ENCODE measurements at places on chromosomes 12 and 14.

DNA sequence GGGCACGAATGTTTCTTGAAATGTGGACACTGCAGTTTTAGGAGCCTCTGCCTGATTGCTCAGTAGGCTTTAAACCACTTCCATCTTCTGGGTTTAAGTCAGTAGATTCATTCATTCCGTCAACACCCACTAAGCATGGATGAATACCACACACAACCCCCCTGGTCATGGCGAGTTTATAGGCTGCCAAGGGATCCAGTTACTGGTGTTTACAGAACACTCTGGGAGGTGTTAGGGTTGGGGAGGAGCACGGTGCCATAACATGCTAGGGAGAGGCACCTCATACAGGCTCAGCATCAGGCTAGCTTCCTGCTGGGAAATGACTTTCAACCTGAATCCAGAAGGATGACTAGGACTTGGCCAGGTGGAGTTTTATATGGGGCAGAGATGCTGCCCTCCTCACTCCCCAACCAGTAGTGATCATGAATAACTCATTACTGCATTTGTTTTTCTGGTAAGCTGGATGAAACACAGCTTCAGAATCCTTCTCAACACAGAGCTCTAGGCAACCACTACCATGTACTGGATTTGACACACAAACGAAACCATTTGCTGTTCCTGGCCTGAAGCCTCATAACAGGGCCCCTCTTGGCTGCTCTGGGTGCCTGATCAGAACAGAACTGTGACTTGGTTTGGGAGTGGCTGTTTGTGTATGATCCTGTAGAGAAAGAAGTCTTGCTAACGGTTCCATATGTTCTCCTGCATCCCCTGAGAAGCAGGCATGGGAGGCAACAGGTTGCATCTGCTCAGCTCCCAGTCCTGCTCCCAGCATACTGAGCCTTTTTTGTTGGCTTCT, 47.9 kb downstream of the FBXW8 start:
- DNase-seq = no peak

- DNase-seq = no peak
Observed at GRCh38 chr14:64748521-64748920, 44.3 kb downstream of the PLEKHG3 start.

- no peak for DNase-seq
Observed at GRCh38 chr12:98719515-98720504, 74.7 kb downstream of the APAF1 start.

- DNase-seq = no peak
Observed at GRCh38 chr12:131871677-131872076, 22.7 kb upstream of the ULK1 start.

- DNase-seq = no peak
Observed at GRCh38 chr14:75277008-75277814, 1.4 kb upstream of the FOS start.

- peak; percentile 23 for DNase-seq
Observed at GRCh38 chr12:120249875-120250795, 15.4 kb downstream of the PXN start.

- DNase-seq = no peak
Observed at GRCh38 chr12:106861984-106862916, 87.8 kb downstream of the RIC8B start.

DNA sequence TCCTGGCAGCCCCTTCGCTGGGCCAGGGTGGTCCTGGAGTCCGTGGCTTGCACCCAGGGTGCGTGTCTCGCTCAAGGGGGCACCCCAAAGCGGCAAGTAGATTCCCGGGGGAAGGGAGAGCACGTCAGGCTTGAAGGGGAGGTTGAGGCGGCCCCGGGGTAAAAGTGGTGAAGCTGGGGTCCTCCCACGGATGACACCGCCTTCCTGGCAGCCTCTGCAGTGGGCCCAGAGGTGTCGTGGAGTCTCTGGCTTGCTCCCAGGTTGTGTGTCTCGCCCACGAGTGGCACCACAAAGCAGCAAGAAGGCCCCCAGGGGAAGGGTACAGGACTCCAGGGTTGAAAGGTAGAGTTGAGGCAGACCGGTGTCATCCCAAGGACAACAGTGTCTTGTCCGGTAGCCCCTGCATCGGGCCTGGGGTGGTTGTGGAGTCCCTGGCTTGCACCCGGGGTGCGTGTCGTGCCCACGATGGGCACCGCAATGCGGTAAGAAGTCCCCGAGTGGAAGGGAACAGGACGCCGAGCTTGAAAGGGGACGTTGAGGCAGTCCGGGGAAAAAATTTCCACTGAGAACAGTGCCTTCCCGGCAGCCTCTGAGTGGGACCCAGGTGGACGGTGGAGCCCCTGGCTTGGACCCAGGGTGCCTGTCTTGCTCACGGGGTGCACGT, 158.0 kb upstream of the ALG10B start:
- DNase-seq = no peak

- no peak for DNase-seq
Observed at GRCh38 chr12:1252758-1253157, 261.7 kb downstream of the ERC1 start.

DNA sequence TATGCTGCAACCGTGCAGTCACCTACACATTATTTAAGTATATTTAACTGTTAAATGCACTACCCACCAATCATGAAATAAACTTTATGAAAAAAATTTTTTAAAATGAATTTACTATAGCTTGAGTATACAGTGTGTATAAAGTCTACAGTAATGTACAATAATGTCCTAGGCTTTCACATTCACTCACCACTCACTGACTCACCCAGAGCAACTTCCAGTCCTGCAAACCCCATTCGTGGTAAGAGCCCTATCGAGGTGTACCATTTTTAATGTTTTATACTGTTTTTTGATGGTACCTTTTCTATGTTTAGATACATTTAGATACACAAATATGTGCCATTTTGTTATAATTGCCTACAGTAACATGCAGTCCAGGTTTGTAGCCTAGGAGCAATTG, 48.1 kb downstream of the KLRG1 start:
- no peak for DNase-seq

DNA sequence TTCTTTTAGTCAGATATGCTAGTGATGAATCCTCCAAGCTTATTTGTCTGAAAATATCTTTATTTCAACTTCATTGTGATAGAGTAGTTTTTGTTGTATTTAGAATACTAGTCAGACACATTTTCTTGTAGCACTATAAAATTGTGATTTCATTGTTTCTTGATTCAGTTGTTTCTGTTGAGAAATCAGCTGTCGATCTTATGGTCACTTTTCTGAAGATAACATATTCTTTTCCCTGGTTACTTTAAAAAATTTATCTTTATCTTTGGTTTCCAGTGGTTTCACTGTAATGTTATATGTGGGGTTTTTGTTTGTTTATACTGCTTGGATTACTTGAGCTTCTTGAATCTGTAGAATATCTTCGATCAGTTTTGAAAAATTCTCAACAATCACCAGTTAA, 426.1 kb downstream of the SOX5 start:
- no peak for DNase-seq

GRCh38 chr12:116156614-116157013, 120.9 kb downstream of the MED13L start:
- no peak for DNase-seq

- no peak for DNase-seq
Observed at GRCh38 chr14:64196814-64197411, 97.3 kb downstream of the ESR2 start.

DNA sequence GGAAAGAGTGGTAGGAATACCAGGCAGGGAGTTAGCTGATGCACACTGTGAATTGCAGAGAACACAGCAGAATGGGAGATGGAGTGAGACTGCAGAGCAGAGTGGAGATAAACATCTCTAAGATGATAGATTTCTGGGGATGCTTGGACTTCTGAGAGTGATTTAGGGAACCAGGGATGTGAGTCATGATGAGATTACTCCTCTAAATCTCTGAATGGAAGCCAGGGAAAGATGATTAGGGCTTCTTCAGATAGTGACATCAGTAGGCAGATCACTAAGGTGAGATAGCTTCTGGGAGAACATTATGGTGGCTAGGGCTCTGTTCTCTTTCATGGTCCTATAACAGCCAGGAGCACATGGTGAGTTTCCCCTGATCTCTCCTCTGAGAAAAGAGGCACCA, 501.5 kb upstream of the USP15 start:
- DNase-seq = no peak

DNA sequence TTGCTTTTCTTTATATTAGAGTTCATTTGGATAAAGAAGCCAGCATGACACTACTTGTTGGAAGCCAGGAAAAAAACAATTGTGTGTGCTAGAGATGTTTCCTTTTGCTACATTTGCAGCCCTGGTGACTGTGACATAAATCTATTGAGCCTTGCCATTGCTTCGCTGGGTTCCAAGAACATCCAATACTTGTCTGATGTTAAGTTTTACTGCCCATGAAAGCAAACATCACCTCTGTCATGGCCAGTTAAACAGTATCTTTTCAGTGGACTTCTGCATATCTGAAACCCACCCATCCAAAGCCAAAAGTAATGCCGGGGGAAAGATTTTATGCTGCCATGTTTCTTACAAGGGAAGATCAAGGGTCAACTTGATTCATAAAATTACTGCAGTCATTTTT, 184.0 kb downstream of the MSRB3 start:
- DNase-seq = no peak

DNA sequence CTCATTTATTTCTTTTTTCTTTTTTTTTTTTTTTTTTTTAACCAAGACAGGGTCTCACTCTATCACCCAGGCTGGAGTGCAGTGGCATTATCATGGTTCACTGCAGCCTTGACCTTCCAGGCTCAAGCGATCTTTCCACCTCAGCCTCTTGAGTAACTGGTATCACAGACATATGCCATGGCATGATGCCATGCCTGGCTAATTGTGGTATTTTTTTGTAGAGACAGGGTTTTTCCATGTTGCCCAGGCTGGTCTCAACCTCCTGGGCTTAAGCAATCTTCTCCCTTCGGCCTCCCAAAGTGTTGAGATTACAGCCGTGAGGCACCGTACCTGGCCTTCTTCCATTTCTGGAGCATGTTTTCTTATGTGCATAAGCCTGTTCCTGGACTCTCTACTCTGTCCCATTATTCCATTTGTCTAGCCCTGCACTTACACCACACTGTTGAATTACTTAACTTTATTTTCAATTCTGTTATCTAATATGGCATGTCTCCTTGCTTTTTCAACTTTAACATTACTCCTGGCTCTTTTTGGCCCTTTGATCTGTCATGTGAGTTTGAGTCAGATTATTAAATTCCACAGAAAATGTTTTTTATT, 47.9 kb upstream of the PTGDR start:
- DNase-seq = no peak

GRCh38 chr12:106265116-106265515, 17.3 kb upstream of the CKAP4 start:
- DNase-seq = no peak

GRCh38 chr14:22837750-22838538, 1.6 kb downstream of the MMP14 start:
- DNase-seq = no peak

DNA sequence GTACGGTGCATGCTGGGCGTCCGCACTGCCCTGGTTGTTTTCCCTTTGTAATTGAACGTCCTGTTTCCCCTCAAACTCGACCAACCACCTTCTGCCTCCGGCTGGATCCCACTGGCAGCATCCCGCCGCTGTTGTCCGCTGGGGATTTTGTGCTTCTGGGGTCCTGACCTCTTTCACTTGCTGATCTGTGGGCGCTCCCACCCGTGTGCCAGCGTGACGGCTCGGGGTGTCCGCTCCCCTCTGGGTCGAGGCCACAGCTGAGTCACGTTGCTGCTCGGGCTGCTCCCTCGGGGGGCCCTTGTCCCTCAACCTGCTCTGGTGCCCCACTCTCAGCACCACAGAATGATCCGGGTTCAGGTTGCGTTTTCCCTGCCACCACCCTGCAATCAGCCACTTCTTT, 8.0 kb downstream of the PGAM5 start:
- no peak for DNase-seq

DNA sequence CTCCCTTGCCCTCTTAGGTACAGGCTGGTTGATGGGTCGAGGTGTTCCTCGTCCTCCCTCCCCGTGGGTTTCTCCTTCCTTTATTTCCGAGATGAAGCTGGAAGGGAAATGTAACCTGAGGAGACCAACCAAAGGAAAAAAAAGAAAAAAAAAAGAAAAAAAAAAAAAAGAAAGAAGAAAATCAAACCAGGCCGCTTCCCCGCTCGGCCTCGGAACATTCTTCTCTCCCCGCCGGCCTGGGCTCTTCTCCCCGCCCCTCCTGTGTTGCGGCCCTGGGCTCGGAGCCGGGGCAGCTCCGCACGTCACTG, 1.6 kb upstream of the NFATC4 start:
- no peak for DNase-seq

GRCh38 chr12:116717466-116718437, 20.1 kb downstream of the SPRING1 start:
- no peak for DNase-seq

DNA sequence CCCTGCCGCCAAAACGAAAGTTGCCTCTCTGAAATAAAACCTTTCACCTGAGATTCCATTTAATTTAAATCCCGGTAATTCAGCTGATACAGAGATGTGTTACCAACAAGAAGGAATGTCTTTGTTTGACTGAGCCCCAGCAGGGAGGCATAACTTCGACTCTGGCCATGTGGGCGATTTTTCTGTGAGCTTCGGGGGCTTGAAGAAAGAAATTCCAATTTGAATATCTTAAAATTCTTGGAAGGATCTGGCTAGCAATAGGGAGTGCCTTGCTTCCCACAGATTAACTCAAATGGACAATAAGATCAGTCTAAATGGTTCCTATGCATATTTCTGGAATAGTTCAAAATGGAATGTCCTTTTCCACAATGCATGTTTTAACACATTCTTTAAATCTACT, 252.5 kb upstream of the TMPO start:
- DNase-seq = no peak

GRCh38 chr14:68796418-68797101, 3.7 kb upstream of the ZFP36L1 start:
- no peak for DNase-seq

DNA sequence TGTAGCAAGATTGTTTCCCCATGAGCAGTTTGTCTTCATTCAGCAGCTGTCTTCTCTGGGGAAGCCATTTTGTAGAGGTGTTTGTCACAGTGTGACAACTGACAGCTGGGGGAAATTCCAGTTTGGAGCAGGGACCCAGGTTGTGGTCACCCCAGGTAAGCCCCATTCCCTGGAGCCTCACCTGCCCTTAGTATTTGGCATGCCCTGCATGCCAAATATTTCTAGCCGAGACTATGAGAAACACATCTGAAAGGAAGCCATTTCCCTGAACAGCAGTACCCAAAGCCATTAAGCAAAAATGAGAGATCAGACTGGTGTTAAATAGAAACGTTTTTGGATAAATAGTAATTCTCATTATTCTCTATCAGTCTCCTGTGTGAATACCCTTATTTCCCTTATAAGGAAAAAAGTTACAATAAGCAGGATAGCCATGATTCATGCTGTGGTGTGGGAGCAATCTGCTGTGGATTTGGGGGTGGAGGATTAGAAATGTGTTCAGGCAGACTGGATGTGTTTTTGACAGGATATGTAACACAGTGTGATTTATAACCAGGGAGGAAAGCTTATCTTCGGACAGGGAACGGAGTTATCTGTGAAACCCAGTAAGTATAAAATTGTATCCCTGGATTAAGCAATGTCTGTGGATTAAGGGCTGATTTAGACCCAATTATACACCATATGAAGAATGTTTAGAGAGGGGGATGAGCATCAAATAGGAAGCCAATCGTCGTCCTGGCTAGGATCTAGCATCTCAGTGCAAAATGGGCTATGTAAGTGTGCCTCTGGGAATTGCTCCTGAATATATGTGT, 68.9 kb downstream of the DAD1 start:
- DNase-seq = no peak

Measured in HL-60 (cell line).